ENCODE measurements at places on chromosomes 3 and 15.

DNA sequence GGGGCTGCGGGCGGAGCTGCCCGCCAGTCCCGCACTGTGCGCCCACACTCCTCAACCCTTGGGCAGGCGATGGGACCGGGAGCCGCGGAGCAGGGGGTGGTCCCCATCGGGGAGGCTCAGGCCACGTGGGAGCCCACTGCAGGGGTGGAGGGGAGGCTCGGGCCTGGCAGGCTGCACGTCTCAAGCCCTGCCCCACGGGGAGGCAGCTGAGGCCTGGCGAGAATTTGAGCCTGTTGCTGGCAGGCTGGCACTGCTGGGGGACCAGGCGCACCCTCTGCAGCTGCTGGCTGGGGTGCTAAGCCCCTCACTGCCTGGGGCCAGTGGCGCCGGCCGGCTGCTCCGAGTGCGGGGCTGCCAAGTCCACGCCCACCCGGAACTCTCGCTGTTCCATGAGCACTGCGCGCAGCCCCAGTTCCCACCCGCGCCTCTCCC, 34.3 kb downstream of the NKIRAS1 start:
- DNase-seq: no peak

GRCh38 chr3:50298836-50299637, at the start of the genes HYAL3 and NAA80:
HYAL3 (minus strand) TSS chr3:50299405; CDS start chr3:50295602, 3,803 bp downstream.
NAA80 (minus strand) TSS chr3:50299405; CDS start chr3:50297463, 1,942 bp downstream.
- DNase-seq: peak; percentile 100

GRCh38 chr3:66816090-66816761, 181.9 kb upstream of the KBTBD8 start:
- DNase-seq: peak; percentile 77

- no peak for DNase-seq
These were observed 161.3 kb downstream of the GREM1 start for GRCh38 chr15:32878869-32879805.

DNA sequence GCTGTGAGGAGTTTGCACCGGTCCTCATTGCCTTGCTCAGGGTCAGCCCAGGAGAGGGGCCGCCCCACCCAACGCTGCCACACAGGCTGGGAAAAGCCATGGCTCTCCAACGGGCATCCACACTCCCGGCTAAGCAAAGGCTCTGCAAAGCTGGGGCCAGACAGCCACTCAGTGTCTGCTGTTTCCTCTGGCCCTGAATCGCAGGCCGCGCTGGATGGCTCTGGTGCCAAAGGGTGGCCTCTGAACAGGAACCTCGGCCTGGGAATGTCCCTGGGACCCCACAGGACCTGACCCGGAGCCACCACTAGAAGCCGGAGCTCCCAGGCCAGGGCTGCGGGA, 42.9 kb downstream of the RPN1 start:
- no peak for DNase-seq

GRCh38 chr3:113223475-113224281, 12.3 kb downstream of the BOC start:
- DNase-seq: no peak

- no peak for DNase-seq
These were observed 123.1 kb upstream of the UBE2E1 start for GRCh38 chr3:23682646-23683045.

- no peak for DNase-seq
These were observed 407.3 kb upstream of the CBLB start for GRCh38 chr3:106276151-106276550.

DNA sequence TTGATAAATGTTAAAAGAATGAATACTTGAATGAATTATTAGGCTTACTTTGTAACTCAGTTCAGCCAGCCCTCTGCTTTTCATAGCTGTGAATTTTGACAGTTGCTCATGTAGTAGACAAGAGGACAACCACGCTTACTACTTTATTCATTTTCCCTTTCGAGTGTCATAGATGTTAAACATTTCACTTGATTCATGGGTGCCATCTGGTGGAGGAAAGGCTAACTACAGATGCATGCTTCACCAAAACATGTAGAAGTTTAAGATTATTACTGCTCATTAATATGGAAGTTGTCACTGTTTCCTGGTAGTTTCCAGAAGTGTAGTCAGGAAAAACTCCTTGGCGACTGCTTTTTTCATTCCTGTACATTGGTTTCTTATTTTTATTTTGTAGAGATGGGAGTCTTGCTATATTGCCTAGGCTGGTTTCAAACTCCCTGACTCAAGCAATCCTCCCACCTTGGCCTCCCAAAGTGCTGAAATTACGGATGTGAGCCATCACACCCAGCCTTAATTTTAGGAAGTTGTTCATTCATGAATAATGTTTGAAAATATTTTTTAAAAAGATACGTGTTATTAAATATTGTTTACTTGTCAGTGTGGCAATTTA, 163.2 kb downstream of the B3GALNT1 start:
- peak; percentile 83 for DNase-seq

DNA sequence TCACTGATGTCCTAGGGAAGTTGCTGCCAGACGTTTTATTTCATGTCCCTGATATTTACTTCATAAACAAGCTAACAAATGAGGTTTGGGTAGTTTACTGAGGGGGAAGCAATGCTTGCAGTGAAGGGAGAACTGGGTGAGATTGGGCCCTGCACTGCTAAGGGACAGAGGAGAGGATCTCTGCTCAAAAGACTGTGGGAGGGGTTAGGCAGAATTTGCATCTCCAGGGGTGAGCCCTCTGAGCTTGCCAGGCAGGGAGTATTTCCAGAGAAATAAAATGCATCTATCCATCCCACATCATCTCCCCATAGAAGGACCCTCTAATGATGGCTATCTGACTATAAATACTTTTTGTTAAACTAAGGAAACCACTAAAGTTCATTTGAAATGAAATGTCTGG, 215.6 kb downstream of the CBLB start:
- no peak for DNase-seq

GRCh38 chr3:33758864-33759263, 39.6 kb upstream of the PDCD6IP start:
- DNase-seq: no peak

- peak; percentile 35 for DNase-seq
These were observed 15.4 kb downstream of the TMEM44 start for GRCh38 chr3:194617827-194618226.

- no peak for DNase-seq
These were observed 2.8 kb downstream of the EPHB1 start for GRCh38 chr3:134797741-134798451.

DNA sequence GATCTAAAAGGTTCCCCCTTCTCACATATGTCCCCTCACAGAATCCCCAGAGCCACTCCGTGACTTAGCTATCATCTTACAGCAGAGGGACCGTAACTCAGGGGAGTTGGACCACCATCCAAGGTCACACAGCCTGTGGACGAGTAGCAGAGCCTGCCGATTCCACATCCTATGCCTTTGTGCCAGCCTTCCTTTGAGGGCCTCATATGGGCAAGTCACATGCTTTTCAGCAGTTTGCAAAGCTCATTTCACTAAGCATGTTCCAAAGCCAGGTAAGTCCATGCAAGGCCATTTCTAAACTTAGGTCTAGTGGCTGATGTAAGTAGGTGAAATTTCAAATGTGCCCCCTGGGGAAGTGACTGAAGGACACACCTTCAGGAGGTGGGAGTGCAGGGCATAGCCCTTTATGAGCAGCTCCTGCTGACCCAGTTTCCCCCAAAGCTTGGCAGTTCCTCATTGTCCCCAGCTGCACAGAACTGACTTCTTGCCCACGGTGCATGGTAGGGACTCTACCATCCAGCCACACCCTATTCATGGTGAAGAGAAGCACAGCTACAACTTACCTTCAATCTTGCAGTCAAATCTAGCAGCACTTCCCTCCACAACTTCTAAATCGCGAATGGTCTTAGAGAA, 33.3 kb upstream of the HACD2 start:
- DNase-seq: no peak

DNA sequence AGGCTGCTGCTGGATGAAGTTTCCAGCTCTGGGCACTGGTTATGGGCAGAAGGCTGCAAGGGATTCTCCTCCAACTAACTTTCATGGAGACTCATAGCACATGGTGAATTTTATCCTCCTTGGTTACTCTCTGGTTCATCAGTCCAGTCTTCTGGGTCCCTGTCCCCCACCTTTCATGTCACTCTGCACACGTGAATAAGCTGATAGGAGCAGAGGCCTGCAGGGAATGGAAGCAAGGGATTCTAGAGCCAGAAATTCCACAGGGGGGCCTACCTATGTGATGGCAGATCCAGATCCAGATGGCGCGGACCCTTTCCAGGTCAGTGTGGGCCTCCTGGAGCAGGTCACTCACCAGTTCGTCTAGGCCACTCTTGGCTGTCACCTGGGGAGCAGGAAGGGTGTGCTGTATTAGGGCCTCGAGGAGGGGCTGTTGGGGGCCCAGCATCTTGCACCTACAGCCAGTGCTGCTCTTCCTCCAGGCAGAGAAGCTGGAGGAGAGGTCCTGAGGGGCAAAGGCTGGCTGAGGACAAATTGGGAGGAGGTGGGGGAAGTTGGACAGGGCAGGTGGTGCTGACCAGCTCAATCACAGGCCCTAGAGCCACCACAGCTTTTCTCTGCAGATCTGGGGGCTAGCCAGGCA, 30.2 kb downstream of the KY start:
- DNase-seq: no peak

DNA sequence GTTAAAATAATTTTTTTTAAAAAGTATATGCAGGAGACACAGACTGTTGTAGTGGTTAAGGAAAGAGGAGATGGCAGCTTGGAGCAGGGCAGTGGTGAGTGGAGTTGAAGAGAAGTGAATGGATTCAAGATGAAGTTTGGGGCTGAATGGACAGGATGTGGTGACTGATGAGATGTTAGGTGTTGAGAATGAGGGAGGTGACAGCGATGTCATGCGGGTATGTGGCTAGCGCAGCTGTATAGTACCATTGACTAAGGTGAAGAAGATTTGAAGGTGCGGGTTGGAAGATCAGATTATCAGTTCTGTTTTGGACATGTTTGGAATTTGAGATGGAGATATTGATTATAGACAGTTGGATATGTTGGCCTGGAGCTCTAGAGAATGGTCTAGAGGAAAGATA, 20.1 kb downstream of the FBXO22 start:
- no peak for DNase-seq

DNA sequence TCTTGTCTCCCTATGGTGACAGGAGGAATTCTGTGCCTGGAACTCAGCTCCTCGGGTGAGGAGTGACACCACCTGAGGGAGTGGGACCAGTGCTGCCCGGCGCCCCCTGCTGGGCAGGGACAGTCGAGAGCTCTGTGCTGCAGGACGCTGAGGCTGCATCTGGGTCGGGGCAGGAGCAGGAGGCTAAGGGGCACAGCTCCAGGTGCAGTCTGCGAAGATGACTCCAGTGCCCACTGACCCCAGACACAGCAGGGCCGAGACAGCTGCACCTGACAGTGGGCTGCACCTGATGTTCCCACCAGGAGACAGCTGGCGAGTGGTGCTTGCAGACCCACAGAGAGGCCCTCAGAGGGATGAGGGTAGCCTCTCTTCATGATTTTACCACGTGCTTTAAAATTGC, 152.9 kb downstream of the ATP10A start:
- peak; percentile 18 for DNase-seq

DNA sequence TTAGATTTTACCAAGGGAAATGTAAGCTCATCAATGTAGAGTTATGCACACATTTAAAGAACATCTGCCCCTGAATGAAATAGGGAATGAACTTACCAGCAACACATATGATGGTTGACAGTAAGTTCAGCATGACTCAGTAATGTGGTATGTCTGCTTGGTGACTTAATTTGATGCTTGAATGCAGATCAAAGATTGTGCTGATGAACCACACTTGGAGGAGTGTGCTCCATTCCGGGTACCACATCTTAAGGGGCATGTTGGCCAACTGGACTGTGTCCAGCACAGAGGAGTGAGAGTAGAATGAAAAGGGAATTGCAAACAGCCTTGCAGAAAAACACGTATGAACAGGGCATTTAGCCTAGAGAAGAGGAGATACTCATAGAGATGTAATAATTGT, 171.0 kb upstream of the RARB start:
- peak; percentile 6 for DNase-seq
